ENCODE measurements at places on chromosomes 1 and 21.
A peak's percentile ranks its signal among the peaks of the same experiment; 100 is the strongest.

- DNase-seq: no peak
Measured at GRCh38 chr1:208837242-208837641, 593.1 kb upstream of the PLXNA2 start.

DNA sequence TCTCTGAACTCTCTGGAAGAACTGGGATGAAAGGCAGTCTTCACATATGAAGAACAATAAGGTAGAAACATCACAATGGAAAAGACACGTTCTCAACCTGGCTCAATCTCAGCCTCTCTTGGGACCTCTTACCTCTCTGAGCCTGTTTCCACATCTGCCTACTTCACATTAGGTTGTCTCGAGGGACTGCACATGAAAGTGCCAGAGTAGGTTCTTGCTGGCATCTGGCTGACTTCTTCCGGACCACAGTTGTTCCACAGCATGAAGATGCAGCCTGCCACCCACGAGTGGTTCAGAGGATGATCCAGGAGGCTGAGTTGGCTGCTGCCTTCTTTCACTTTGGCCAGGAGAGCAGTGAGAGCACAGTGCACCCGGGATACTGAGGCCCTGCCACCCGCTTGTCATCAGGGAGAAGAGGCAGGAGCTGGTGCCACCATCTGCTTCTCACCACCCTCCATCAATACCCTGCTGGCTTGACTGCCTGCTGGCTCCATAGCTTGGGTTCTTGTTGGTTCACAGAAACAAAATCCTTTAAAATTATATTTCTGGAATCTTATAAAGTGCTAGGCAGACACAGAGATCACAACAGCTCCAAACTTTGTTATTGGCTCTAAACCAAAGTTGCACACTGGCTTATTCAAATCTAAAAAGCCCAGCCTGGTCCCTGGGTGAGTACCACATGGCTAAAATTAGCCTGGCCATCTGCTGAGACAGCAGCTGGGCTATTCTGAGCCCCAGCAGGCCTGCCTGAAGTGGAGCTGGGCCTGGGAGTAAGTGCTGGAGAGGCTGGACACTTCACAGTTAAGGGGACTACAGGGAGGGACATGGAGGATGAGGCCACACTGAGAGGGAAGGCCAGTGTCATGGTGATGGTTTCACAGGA lies 46.9 kb upstream of the LIN9 start:
- DNase-seq: no peak

- no peak for DNase-seq
Measured at GRCh38 chr1:182404781-182405180, 4.3 kb upstream of the TEDDM1 start.

DNA sequence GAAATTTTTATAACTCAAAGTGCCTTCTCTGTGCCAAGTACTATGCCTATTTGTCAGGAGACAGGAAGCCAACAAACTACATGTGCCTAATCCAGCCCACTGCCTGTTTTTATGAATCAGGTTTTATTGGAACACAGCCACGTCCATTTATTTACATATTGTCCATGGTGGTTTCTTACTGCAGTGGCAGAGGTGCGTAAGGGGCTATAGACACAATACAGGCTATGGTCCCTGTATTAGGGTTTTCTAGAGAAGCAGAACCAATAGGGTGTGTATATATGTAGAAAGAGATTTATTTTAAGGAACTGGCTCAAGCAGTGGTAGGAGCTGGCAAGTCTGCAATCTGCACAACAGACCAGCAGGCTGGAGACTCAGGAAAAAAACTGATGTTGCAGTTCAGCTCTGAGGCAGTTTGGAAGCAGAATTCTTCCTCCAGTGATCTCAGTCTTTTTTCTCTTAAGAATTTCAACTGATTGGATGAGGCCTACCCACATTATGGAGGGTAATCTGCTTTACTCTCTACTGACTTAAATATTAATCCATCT lies 15.4 kb downstream of the PPIE start:
- DNase-seq: no peak

DNA sequence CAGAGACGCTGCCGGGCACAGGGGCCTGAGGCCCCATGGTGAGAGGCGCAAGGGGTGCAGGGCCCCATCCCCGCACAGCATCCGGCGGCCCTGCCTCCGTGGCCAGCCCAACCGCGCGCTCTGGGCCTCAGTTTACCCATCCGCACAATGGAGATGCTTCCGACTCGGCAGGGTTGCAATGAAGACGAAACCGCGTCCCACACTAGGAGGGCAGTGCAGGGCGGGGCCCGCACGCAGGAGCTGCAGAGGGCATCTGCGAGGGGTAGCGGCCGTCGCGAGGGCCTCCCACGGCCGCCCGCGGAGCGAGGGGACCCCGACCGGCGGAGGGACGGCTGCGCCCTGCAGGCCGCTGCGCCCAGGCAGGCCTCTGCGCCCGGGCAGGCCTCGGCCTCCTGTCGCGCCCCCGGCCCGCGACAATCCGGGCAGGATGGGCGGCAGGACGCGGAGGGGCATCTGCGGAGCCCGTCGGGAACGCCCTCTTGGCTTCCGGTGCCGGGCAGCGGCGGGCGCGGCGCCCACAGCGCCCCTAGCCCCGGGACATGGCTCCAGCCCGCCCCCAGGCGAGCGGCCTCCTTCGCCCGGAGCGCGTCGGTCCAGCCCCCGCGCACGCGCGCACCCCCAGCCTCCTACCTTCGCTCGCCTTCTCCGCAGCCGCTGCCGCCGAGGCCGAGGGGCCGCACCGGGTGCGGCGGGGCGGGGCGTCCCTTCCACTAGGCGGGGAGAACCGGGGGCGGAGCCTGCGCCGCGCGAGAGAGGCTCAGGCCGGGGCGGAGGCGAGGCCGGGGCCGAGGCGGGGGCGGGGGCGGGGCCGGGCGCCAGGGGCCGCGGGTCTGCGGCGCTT lies 15.3 kb downstream of the RNU1-1 start:
- no peak for DNase-seq

- no peak for DNase-seq
Measured at GRCh38 chr1:87853576-87854351, 525.1 kb downstream of the LMO4 start.

DNA sequence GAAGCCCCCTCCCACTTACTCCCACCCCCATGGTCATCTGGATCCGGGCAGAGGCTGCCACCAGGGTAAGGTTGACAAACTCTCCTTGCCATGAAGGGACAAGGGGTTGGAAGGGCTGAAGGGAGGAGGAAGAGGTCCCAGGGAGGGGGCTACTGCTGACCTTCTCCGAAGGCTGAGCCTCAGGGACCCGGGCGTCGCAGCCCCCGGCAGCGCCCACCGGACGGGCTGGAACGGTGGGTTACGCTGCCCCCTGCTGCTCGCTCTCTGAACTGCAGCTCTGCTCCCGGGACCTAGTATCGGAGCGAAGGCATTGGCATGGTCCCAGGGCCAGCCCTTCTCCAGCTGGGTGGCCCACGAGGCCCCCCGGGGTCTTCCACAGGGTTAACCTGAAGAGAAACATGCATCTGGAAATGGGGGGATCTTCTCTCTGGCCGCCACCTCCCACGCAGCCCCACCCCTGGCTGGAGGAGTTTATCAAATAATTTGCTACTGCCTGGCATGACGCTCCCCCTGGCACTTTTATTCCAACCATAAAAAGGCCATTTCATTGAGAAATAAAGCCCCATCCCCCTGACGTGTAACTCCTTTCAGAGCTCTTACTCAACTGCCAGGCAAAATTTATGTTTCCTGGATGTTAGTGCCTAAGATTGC lies 70.4 kb upstream of the TARDBP start:
- DNase-seq: no peak

- DNase-seq: no peak
Measured at GRCh38 chr1:226436855-226437491, 29.1 kb upstream of the PARP1 start.

GRCh38 chr1:176211396-176212165 lies 4.5 kb upstream of the COP1 start:
- DNase-seq: no peak

- no peak for DNase-seq
Measured at GRCh38 chr1:230930986-230931385, 47.7 kb downstream of the TTC13 start.

DNA sequence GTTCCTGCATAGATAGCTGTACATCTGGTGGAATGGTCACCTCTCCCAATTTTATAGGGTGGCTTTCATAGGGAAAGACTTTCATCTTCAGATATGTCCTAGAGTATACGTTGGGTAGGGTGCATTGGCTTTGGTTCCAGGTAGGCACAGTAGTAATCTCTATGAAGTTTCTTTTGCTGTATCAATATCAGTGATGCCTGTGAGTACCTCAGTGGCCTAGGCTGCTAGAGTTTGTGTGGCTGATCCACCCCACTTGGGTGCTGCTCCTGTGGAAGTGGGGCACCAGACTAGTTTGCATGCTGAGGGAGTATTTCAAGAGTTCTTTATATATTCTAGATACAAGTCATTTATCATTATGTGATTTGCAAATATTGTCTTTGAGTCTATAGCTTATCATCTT lies 370.5 kb upstream of the VAMP3 start:
- peak; percentile 55 for DNase-seq

DNA sequence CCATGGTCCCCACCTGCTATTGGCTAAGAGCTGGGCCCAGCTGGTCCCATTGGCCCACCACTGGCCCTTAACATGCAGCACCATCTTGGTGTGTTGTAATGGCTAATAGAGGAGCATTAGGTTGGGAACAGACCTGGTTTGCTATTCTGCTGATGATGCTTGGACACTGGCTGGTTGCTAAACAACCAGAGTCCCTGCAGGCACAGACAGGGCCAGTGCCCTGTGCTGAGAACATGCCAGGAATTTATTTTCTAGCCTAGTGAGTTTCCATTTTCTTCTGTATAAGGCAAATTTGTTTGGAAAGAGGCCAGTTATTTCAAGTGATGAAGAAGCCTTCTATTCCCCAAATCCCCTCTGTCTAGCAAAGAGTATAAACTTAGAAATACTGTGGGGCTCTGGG lies 42.9 kb upstream of the TDRD10 start:
- no peak for DNase-seq

DNA sequence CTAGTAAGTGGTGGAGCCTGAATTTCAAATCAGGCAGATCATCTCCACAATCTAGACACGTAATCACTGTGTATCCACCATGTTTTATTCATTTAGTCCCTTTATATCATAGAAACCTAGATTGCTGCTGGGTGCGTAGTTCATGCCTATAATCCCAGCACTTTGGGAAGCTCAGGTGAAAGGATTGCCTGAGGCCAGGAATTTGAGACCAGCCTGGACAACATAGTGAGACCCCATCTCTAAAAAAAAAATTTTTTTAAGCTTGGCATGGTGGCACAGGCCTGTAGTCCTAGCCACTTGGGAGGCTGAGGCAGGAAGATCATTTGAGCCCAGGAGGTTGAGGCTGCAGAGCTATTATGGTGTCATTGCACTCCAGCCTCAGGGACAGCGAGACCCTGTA lies 10.1 kb downstream of the MED18 start:
- no peak for DNase-seq
